Epithelial cell of proximal tubule (primary cell): ENCODE measurements at places on chromosomes 16 and 17.

DNA sequence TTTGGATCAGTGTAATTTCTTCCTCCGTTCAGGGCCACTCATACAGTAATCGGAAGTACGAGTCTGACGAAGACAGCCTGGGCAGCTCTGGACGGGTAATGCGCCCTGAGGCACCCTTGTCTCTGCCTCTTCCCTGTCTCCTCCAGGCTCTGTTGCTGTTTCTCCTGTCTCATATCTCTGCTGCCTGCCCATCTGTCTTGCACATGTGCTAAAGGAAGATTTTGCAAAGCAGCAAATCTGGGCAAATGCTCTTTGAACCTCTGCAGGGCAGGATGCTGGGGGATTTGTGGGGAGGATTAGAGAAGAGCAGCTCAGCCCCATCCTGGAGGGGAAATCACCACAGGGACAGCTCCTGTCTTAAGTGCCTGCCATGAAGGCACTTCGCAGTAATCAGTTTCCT is 32.4 kb upstream of the POLR3E start:
- DNase-seq, result no peak

DNA sequence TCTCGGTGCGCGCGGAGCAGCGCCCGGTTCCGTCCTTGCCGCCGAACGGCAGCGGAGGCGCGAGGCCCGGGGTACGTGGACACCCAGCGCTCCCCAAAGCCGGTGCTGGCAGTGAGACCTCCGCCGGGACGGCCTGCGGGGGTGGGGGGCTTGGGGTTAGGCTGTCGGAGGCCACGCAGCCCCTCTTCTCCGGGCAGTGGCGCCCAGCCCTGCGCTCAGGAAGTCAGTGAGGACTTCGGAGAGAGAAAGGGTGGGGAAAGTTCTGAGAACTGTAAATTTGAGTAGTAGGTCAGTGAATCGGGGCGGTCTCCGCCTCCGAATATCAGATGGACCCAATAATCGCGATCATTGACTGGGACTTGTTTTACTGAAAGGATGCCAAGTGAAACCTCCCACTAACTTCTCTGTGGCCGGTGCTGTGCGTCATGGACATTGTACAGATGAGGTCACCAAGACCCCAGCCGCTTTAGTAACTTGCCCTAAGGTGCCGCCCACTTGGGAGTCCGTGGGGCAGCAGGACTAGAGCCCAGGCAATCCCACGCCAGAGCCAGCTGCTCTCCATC is 468 bp downstream of the IL4R start:
- DNase-seq, result peak; percentile 59

DNA sequence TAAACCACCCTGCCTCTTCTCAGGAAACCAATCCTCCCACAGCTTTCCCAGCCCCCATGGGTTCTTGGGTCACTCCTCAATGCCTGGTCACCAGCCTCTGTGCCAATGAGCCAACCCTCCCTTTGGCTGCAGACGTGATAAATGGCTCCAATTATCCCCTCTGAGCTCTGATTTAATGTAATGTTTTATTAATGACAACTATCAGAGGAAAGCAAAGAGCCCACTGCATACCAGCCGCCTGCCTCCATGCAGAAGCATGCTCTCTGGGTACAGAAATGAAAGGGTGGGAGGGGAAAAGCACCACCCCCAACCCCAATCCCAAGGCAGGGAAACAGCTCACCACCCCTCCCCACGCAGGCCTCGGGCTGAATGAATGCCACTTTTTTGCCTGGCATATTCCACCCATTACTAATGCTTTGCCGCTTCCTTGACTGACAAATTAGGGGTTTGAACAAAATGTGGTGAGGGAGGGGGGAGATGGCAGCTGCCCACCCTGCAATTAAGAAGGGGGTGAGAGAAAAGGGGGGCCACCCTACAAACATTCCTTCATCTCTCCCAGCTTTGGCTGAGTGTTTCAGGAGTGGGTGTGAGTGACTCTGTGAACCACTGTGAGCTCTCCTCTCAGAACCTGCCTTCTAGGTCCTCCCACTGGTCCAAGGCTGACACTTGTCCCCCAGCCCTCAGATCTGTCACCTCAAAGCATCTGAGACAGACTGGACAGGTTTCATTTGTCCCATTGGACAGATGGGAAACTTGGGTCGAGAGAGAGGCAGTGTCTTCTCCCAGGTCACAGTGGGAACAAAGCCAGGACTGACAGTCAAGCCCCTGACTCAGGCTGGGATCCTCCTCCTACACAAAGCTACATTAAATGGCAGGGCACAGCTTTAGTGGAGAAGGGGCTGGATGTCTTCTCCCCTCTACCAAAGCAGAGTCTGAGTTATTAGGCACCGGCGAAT is 161.5 kb downstream of the TMEM132E start:
- no peak for DNase-seq

DNA sequence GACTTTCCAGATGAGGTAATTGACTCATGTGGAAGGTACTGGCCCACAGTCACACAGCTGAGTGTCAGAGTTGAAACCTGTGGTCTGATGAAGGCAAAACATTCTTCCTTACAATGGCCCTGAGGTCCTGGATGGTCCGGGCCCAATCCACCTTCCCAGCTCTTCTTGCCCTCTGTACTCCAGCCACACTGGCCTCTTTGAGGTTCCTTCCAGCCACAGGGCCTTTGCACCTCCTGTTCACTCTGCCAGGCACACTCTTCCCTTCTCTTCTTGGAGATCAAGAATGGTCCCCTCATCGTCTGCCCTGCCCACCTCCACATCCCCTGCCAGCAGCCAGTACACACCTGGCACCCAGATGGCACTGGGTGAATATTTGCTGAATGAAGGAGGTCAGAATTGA is 6.5 kb upstream of the PEMT start:
- no peak for DNase-seq

- DNase-seq, result no peak
Observed at GRCh38 chr16:2919511-2920255, 8.0 kb downstream of the FLYWCH1 start.

GRCh38 chr16:51326131-51326856 is 175.2 kb upstream of the SALL1 start:
- DNase-seq, result no peak

DNA sequence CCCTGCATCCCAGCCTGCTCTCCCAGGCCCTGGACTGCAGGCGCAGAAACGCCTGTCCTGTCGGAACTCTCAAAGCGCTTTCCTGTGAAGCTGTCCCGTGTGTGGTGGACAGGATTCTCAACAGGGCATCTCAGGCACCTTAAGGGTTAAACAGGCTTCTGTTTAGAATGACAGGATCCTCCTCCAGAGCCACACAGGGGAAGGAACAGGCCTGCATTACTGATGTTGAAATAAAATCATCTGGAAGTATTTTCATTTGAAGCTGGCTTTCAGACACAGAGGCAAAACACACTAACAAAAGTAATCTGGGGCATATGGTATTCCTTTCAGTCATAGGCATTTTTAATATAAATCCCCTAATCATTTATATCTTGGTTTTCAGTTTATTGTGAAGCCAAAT is 7.4 kb downstream of the HS3ST3A1 start:
- DNase-seq, result no peak
